Endodermal cell (in vitro differentiated cells): ENCODE measurements at places on chromosomes 11 and 22.

- no peak for DNase-seq
Measured at GRCh38 chr11:129265125-129265788, 73.1 kb upstream of the ARHGAP32 start.

GRCh38 chr22:38415561-38416321 lies 39.3 kb downstream of the KCNJ4 start:
- peak; percentile 86 for DNase-seq

DNA sequence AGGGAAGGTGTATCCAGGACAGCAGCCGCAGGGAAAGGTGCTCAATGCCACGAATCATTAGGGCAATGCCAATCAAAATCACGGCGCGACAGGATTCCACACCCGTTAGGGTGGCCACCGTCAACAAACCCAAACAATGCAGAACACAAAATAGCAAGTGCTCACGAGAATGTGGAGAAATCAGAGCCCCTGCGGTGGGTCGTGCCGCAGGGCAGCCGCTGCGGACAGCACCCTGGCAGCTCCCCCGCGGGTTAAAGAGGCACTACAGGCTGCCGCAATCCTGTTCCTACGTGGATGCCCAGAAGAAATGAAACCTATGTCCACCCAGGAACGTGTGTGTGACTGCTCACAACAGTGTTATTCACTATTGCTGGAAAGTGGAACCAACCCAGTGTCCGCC lies 17.1 kb upstream of the TH start:
- no peak for DNase-seq

GRCh38 chr11:67644042-67644441 lies 4.5 kb upstream of the TBX10 start:
- DNase-seq = peak; percentile 69

DNA sequence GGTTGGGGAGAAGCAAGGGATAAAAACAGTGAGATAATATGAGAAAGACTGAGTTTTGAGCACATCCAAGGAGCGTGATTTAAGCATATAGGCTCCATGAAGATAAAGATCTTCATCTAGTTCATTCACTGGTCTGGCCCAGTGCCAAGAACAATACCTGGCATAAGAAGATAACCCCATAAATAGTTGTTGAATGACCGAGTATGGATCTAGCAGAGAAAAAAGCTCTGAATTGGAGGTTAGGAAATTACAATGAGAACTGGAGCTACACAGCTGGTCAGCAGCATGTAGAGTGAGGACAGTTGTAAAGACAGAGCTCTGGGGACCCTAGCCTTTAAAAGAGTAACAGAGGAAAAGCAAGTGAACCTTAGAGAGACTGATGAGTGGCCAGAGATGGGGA lies 33.0 kb upstream of the PAK1 start:
- DNase-seq = no peak

GRCh38 chr11:69920345-69921127 lies 101.3 kb upstream of the FGF3 start:
- DNase-seq = peak; percentile 51

DNA sequence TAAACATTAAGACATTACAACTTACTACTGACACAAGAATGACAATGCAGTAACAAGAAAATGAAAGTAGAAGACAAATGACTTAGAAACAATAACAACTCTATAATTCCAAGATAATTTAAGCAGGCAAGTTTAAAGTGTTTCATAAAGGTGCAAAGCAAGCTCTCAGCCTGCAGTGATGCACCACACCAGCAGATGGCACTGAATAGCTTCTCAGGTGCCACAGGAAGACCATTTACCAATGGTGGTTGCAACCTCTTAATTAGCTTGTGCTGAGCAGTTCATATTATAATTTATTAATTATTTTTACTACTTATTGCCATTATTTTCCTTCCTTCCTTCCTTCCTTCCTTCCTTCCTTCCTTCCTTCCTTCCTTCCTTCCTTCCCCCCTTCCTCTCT lies 60.6 kb downstream of the NXPE2 start:
- DNase-seq = peak; percentile 75

GRCh38 chr11:117998664-117999353 lies 12.6 kb downstream of the IL10RA start:
- DNase-seq = peak; percentile 32

- no peak for DNase-seq
Measured at GRCh38 chr22:12697441-12697840, 2830.6 kb upstream of the OR11H1 start.

GRCh38 chr11:116427337-116427902 lies 345.4 kb downstream of the BUD13 start:
- no peak for DNase-seq

- no peak for DNase-seq
Measured at GRCh38 chr11:959608-960007, 33.9 kb downstream of the AP2A2 start.
